ENCODE measurements at places on chromosomes 7 and 10. TPM values are rescaled to one million over a fixed set of nuclear protein-coding genes. Genes with fewer than 3 reads are reported as not detected.

Gene SEMA3E
- total RNA-seq = 0.18 TPM

Gene STRIP2
- 3.3 TPM for total RNA-seq

Gene CABCOCO1
- total RNA-seq = 0.18 TPM

Gene TFR2
- total RNA-seq = 0.89 TPM

Gene UBTD1
- total RNA-seq = 34.0 TPM

Gene LRRC17
- total RNA-seq = 69.2 TPM

Gene PRKCQ
- 0.55 TPM for total RNA-seq

Gene SFR1
- total RNA-seq = 7.4 TPM

All from smooth muscle cell of the umbilical artery (primary cell).